NCI-H2171 treated with DMSO at 0.1 percent for 48 hours (cell line): ENCODE measurements at places on chromosomes 1 and 21.

GRCh38 chr1:20640183-20640597 is 6.9 kb downstream of the PINK1 start:
- peak; percentile 52 for DNase-seq

DNA sequence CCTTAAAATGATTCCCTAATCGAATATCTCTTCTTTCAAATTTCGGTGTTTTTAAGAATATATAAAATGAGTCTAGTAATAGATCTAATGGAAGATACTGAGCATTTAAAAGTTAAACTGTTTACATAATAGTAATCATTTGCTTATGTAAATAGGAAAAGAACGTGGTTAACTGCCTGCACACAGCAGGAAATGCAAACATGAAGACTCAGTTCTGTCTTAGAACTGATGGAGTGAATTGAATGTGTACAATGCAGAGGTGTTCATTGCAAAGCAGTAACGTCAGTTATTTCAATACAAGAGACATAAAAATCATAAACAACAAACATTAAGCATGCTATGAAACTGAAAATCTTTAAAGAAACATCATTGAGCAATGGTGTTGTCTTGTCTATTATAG is 359.4 kb upstream of the ADAMTS5 start:
- DNase-seq = no peak

DNA sequence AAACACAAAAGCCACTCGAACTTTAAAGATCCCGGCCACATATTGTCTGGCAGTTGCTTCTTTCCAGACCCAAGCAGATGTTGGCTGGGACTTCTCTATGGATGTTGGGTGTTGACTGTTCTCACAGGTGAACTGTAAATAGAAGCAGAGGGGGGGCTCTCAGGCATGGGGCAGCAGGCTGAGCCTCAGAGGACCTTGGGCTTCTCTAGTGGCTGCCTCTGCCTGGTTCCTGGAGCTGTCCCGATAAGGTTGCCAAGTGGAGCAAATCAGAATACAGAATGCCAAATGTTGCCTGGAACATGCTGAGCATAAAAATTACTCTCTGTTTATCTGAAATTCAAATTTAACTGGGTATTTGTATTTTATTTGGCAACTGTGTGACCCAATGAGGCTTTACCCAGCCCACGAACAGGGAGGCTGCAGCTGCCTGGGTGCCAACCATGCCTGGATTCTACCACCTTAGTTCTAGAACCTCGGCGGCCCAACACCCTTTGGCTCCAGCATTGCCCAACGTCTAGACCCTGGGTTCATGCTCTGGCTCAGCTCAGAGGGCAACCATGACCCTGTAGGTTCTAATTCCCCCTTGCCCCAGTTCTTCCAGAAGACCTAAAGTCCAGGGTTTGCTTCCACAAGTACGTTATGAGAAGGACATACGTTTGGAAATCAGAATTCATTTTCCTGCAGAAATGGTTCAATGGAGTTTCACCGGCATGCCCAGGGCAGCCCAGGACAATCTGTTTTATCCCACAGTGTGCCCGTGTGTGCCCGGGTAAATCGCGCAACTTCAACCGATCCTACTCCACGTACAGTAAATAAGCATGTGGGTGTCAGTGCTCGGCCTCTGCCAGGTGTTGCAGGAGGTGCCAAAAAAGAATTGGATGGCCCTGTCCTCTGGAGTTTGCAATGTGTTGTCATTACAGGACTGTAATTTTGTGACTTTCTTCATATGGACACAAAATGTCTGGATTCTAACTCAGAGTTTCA is 5.4 kb upstream of the SLC45A1 start:
- DNase-seq = no peak

- DNase-seq = no peak
Observed at GRCh38 chr1:2473198-2473597, 2.9 kb upstream of the PLCH2 start.

DNA sequence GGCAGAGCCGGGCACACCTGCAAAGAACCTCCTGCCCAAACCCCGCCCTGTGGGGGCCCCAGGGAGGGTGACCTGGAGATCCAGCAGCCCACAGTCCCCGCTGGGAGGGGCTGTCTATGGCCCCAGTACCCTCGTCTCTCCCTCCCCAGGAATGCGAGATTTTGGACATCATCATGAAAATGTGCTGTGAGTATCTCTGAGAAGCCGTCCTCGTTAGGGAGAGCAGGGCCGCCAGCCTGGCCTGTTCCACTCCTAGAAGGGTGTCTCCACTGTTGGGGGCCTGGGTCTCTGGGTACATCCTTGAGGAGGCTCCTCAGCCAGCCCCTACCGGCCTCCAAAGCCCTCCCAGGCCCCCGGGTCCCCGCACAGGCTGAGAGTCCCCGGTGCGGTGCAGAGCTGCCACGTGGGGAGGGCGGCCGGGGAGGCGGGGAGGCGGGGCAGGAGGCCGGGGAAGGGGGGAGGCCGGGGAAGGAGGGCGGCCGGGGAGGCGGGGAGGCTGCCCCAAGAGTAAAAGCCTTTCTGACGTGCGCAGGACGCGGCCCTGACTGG is 18.7 kb downstream of the COL6A1 start:
- no peak for DNase-seq

- DNase-seq = peak; percentile 40
Observed at GRCh38 chr1:197614916-197615692, 160.2 kb downstream of the DENND1B start.

DNA sequence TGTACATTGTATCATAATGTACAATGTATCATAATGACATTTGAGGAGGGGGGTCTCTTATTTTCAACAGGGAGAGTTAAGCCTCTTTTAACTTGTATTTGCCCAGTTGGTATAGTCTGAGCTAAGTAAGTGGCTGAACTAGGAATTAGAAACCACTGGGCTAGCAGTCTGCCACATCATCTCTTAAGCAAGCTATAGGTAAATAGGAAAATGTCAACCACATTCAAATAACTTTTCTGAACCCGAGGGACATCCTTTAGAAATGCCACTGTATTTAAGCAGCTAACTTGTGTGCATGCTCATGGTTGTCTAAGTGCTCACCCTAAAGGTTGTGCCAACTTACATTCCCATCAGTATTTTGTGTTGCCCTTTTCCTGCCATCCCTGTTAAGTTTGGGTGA is 35.5 kb upstream of the ASB17 start:
- DNase-seq = no peak

- DNase-seq = no peak
Observed at GRCh38 chr1:195472291-195472690, 1135.9 kb downstream of the KCNT2 start.

- DNase-seq = peak; percentile 76
Observed at GRCh38 chr1:145845144-145845513, 301 bp upstream of the NUDT17 start.

GRCh38 chr1:21007876-21008275 is 168.8 kb downstream of the EIF4G3 start:
- DNase-seq = no peak

DNA sequence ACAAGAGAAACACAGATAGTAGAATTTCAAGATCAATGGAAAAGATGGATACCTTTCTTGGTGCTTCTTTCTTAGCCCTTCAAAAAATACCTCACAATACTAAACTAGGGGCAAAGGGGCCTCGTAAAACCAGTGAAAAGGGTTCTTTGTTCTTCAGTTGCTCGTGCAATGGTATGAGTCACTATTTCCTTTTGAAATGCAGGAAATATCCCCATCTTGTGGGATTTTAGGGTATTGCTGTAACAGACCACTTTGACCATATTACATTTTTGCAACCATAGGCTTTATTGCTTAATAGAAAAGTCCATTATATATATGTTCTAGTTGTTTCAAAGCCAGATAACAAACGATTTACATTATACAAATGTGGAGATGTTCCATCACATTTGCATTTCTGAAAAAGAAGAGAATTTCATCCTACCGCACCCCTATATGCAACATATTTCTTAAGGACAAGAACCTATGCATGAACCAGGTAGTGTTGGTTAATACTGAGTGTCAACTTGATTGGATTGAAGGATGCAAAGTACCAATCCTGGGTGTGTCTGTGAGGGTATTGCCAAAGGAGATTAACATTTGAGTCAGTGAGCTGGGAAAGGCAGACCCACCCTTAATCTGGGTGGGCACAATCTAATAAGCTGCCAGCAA is 88.6 kb upstream of the PKN2 start:
- DNase-seq = peak; percentile 15

- DNase-seq = peak; percentile 32
Observed at GRCh38 chr1:205493241-205494085, 11.0 kb upstream of the CDK18 start.

GRCh38 chr1:95039360-95040031 is 33.3 kb downstream of the ALG14 start:
- no peak for DNase-seq

GRCh38 chr21:30349572-30349971 is 1.2 kb upstream of the KRTAP23-1 start:
- no peak for DNase-seq

GRCh38 chr1:42777852-42778251 is 6.9 kb upstream of the TMEM269 start:
- peak; percentile 30 for DNase-seq

GRCh38 chr1:114229368-114229767 is 75.7 kb upstream of the SYT6 start:
- DNase-seq = no peak

GRCh38 chr1:183710333-183710732 is 57.2 kb upstream of the APOBEC4 start:
- no peak for DNase-seq

DNA sequence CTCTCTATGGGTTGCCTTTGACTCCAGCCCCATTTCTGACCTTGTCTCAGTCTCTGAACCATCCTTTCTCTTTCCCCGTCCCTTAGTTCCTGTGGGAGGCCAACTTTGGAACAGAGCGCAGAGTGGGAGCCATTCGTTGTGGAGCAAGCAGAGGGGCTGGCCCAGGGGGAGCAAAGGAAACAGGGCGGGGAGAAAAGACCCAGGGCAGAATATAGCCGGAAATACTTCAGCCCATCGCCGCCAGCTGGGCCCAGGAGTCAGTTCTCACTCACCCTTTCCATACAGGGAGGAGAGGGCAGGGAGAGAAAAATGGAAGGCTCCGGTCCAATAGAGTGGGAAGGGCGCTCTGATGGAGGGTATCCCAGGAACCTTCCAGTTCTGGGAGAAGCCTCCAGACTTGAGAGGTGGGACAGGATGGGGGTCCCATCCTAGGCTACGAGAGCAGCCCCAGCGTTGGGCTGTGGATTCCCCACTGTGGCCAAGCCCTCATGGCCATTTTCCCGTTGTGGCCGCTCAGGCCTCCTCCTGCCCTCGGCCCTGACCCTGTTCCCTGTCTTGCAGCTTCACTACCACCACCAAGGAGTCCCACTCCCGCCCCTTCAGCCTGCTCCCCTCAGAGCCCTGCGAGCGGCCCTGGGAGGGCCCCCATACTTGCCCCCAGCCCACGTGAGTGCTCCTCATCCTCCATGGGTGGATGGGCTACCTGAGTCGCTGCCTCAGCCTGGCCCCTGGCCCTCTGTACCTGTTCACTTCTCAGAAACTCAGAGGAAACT is 10.9 kb downstream of the PEAR1 start:
- no peak for DNase-seq

- no peak for DNase-seq
Observed at GRCh38 chr1:219067350-219067712, 106.3 kb upstream of the LYPLAL1 start.

- DNase-seq = no peak
Observed at GRCh38 chr1:186042230-186042629, 308.0 kb downstream of the HMCN1 start.

GRCh38 chr1:30120245-30121000 is 603.0 kb downstream of the MATN1 start:
- no peak for DNase-seq

DNA sequence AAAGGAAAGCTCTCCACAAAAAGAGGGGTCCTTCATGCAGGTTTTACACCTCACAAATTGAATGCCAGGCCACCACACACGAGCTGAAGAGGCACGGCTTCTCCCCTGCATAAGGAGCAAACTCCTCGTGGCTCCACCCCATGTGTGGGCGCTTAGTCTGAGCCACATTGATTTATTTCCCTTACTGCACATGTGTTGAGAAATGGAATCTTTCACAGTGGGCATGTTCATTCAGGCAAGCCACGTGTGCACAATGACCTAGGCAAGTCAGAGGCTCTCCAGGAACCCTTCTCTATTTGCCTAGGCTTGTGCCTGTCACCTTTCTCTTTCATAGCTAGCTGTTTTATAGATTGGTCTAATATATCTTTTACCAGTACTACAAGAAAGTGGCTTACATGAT is 120.5 kb downstream of the LTN1 start:
- no peak for DNase-seq

DNA sequence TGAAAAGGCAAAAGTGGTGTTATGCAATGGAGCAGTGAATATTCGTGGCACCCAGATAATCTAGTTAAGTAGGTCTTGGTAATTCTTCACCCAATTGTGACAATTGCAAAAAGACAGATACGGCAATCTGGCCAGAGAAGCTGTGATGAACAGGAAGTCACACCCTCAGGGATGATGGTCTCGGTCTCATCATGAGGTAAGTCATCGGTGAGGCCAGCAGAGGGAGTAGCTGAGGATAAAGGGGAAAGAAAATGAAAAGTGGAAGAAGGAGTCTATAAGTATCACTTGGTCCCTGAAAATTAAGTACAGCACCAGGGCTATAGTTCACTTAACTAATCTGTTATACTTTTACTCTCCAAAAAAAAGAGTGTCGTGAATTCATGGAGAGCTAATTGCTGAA is 258.8 kb upstream of the NCAM2 start:
- no peak for DNase-seq

DNA sequence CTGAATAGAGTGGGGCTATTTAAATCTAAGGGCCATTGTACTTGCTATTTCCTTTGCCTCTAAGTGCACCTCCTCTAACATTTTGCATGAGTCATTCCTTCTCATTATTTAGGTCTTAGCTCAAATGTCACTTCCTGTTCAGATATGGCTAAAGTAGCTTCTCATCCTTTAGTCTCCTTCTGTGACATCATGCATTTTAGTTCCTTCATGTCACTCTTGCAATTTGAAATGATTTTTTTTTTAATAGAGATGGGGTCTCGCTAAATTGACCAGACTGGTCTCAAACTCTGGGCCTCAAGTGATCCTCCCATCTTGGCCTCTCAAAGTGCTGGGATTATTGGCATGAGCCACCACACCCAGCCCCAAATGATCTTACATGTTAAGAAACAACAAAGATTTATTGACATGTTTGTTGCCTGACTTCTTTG is 6.6 kb downstream of the TBX19 start:
- no peak for DNase-seq
